Cortex of kidney (tissue), 1 donor: ENCODE measurements at places on chromosomes 4 and X.

GRCh38 chr4:80361329-80361900 is 25.9 kb downstream of the CFAP299 start:
- DNase-seq = no peak

GRCh38 chr4:157043131-157043530 is 32.8 kb upstream of the GLRB start:
- no peak for DNase-seq

DNA sequence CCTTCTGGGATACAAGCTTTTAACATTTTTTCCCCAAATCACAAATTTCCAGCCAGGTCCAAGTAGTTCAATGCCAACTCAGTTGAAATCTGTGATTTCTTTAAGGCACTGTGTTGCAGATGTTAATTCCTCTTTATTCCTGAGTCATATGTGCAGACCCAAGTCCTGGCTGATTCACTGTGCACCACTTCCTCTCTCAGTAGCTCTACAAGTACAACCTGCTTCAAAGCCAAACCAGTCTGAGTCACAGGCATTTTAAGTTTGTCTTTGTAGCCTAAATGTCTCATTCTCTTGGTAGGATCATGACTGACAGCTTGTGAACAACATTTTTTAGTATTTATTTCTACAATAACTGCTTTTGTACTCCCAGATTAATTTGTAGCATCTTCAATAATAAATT is 165.6 kb upstream of the S100G start:
- no peak for DNase-seq

GRCh38 chrX:12170755-12171154 is 32.5 kb downstream of the FRMPD4 start:
- no peak for DNase-seq

DNA sequence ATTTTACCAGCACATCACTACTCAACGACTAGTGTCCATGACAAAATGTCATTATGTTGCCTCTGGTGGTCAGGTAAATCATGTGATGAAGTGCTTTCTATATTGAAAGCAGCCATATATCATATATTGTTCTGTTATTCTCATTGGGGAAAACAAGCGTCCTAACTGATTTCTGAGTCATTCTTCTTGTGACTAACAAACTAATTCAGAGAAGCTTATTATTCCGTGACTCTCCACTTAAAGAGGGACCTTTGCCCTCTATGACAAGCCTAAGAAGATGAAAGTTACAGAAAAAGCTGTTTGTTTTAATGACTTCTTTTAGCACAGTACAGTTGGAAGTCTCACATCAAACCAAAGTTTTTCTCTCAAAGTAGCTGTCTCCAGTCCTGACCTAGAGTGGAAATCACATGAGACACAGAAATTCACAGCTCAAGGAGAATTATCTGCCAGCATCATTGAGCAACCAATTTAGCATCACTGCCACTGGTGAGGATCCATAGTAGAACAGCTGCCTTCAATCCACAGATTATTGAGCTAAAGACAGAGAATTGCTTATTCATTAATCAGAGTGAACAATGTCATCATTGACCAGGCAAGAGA is 36.4 kb downstream of the ASB9 start:
- no peak for DNase-seq

DNA sequence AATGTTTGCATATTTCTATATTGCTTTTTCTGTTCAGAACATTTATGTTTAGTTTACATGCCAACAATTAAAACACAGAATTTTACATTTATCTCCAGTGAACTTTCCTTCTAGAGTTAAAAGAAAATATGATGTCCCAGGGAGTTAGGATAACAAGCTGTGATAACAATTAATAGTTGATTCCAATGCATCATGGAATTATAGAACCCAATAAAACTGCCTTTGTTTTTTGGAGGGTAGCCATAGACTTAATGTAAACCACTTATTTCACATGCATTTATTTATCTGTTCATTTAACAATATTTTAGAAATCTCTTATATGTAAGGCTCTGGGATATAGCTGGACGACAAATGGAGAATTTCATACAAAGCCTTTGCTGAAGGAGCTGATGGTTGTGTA is 180.0 kb downstream of the CFAP299 start:
- DNase-seq = no peak

DNA sequence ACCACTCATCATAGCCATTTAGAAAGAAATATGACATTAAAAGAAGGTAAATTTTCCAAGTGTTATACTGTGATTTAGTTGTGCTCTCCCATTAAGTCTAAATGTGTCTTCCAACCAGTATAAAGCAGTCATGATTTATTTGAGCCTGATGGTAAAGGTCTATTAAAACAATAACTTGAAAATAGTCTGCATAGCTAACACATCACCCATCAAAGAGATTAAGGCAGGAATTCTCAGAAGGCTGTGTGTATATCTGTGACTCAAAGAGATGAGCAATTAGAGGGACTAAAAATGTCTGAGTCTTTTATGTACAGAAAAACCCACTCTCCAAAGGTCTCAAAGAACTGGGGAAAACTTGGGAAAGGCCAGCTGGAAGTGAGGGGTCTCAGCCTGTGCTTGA is 70.3 kb upstream of the IQCM start:
- DNase-seq = no peak

GRCh38 chrX:46791927-46792809 is 33.2 kb upstream of the SLC9A7 start:
- no peak for DNase-seq
